ENCODE measurements at places on chromosomes 3 and 15. TPM values are rescaled to one million over a fixed set of nuclear protein-coding genes. Genes with fewer than 3 reads are reported as not detected.

Gene RAD51
- 13.2 TPM for polyA plus RNA-seq

Gene C3orf20
- 0.31 TPM for polyA plus RNA-seq

Gene MAP1A
- polyA plus RNA-seq, result 8.7 TPM

Gene RTP1
- polyA plus RNA-seq, result not detected

Gene PSTPIP1
- polyA plus RNA-seq, result 3.5 TPM

Gene TRPM1
- polyA plus RNA-seq, result not detected
